ENCODE measurements at places on chromosomes 6 and 20. TPM values are rescaled to one million over a fixed set of nuclear protein-coding genes. Genes with fewer than 3 reads are reported as not detected.

Gene ZNF334
- total RNA-seq: 5.4 TPM

Gene BANF2
- not detected for total RNA-seq

Gene KATNA1
- total RNA-seq: 26.8 TPM

Gene SAMD5
- total RNA-seq: 19.1 TPM

Gene CST4
- total RNA-seq: not detected

Gene RCAN2
- total RNA-seq: 19.1 TPM

GRCh38 chr6:39777218-39777617, 15.0 kb upstream of the DAAM2 start:
- peak; percentile 49 for DNase-seq

DNA sequence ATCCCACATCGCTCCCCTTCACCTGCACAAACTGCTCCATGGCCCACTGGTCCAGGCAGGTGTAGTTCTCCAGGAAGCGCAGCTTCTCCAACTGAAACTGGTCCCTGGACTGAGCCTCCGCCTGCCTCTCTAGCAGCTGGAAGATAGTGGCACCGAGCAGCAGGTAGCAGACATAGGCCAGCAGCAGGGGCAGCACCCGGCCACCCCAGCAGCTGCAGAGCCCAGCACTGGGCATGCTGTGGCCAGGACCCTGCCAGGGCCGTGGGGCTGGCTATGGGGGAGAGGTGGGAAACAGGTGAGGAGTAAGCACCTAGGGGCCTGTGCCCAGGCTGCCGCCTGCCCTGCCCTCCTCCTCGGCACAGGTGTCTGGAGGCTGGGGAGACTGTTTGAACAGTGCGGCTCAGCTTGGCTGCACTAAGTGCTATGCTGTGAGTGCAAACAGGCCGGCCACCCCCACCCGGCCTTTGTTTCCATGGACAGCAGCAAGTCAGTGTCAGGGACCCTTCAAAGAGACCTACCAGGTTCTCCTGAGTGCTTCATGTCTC, at the start of gene KCNK16:
Gene KCNK16 (minus strand): TSS at position 397 of the 545 bp plus-strand sequence. CDS start 162 bp downstream, at position 235.
- no peak for DNase-seq

DNA sequence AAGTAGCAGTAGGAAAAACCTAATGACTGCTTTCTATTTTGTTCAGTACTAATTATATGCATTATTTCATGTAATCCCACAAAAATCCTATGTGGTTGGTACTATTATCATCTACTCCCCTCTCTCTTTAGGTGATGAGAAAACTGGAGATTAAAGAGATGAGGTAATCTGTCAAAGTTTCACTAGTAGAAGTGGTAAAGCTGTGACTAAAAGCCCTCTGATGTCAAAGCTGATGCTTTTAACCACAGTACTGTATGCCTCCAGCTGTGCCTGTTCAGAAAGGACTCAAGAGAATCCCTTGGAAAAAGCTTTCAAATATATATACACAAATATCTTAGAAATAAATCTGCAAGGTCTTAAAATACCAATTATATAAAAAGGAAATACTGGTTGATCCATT, 38.0 kb downstream of the PHIP start:
- no peak for DNase-seq

DNA sequence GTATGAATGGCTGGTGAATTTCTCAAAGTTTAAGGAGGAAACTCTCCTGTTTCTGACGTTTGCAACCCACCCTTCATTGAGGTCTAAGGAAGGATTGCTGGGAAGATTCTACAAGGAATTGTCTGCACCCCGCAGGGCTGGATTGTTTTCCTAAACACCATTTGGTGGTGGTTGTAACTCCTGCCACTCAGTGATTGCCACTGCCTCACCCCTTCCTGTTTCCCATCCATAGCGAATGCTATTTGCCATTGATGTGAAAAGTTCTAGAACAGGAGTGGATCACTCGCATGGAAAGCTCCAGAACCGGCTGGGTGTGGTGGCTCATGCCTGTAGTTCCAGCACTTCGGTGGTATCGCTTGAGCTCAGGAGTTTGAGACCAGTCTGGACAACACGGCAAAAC, 8.7 kb upstream of the DSP start:
- DNase-seq: no peak

GRCh38 chr6:137871291-137871690, 4.2 kb downstream of the TNFAIP3 start:
- no peak for DNase-seq

- no peak for DNase-seq
These were observed 297.5 kb downstream of the SOX4 start for GRCh38 chr6:21891080-21891479.

- no peak for DNase-seq
These were observed 13.9 kb downstream of the PLCB4 start for GRCh38 chr20:9082741-9083140.

- DNase-seq: no peak
These were observed 680.5 kb downstream of the QKI start for GRCh38 chr6:164095056-164095455.

GRCh38 chr6:37971711-37972390, 152.3 kb downstream of the ZFAND3 start:
- peak; percentile 75 for DNase-seq

DNA sequence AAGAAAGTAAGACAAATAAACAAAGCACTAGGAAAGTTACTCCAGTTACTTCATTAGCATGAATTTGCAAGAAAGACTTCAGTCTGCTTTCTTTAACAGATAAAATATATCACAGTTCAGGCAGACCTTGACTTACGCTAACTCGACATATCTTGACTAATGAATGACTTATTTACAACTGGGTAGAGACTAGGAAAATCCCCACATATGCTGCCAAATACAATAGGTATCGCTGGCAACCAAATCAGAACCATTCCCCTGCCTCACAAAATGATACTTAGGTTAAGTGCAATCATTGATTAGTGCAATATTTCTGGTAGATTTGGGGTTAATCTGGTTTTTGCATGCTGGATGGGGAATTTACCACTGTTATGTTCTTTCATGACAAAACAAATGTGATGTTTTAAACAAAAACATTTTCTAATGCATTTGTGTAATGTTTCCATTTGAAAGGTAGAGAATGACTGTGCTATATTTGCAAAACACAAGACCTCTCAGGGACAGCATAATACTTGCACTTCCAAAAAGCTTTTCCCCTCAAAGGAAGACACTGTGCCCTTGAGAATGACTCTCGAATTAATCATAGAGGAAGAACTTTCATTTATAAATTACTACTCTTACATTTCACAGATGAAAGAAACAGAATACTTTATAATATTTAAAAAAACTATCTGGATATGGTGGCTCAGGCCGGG, 101.6 kb downstream of the PRKN start:
- DNase-seq: no peak

- DNase-seq: no peak
These were observed at the start of gene KCNQ5 for GRCh38 chr6:72621291-72622093. KCNQ5 (plus strand) TSS chr6:72622064.

- no peak for DNase-seq
These were observed 63.4 kb downstream of the SMOC2 start for GRCh38 chr6:168504366-168504765.

DNA sequence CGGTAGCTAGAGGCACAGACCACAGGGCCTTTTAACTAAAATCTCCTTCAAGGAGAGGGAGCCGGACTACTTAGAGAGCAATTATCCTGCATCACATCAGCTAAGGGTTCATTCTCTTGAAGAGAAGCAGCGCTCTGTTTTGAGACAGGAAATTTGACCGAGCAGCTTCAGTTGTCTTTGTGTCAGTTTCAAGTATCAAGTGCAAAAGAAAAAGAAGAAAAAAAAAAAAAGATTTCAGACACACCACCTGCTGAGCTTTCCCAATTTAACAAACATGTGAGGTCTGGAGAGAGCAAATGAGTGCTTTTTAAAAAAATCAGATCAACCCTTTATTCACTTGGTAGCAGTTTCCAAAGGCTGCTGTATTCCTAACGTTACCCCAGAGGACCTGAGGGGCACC, 273.5 kb upstream of the POU3F2 start:
- DNase-seq: no peak

Data from stomach (tissue), 19 donors.